Astrocyte (in vitro differentiated cells and primary cell): ENCODE measurements at places on chromosomes 12 and 14. TPM values are rescaled to one million over a fixed set of nuclear protein-coding genes. Genes with fewer than 3 reads are reported as not detected.
A peak's percentile ranks its signal among the peaks of the same experiment; 100 is the strongest.

Gene BCL11B
- 1.1 and 2.0 TPM in 2 replicates for total RNA-seq

Gene ASB2
- 0.25 TPM in 1 of 2 replicates, not detected in the other for total RNA-seq

Gene SCNN1A
- 0.94 and 1.3 TPM in 2 replicates for total RNA-seq

Gene FLRT2
- 171 and 227 TPM in 2 replicates for total RNA-seq

Gene HVCN1
- total RNA-seq: 0.94 and 1.0 TPM in 2 replicates

Gene OTOGL
- 0.16 and 0.53 TPM in 2 replicates for total RNA-seq

Gene TAS2R50
- total RNA-seq: 0.60 and 1.2 TPM in 2 replicates

Gene KLRB1
- not detected in 2 replicates for total RNA-seq

Gene MLXIP
- total RNA-seq: 62.5 and 73.4 TPM in 2 replicates

Gene KRT7
- total RNA-seq: 97.6 and 149 TPM in 2 replicates

Gene CHST11
- 30.0 and 30.2 TPM in 2 replicates for total RNA-seq

Gene NID2
- total RNA-seq: 11.4 and 22.3 TPM in 2 replicates

DNA sequence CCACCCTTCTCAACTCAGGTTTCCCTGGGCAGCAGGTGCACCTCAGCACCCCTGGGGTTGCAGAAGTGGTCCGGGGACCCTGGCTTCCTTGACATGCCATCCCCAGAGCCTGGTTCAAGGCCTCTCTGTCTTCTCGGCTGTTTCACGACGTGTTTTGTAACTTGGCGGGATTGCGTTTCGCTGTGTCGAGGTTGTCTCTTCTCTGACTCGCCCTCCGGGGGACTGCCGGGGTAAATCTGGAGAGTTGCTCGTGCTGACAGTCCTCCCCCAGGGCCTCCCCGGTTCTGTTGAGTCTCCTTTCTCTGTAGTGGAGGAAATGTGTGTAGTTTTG, 25.6 kb downstream of the MEG3 start:
- DNase-seq: no peak

- no peak for DNase-seq
Observed at GRCh38 chr12:128684352-128684751, 139.4 kb downstream of the SLC15A4 start.

GRCh38 chr14:100031506-100032281, 33.5 kb upstream of the EVL start:
- peak; percentile 98 for DNase-seq

- DNase-seq: peak; percentile 62
Observed at GRCh38 chr14:49586673-49587460, 687 bp upstream of the RPS29 start.

- DNase-seq: no peak
Observed at GRCh38 chr12:20885116-20885515, 74.6 kb downstream of the SLCO1B3 start.

DNA sequence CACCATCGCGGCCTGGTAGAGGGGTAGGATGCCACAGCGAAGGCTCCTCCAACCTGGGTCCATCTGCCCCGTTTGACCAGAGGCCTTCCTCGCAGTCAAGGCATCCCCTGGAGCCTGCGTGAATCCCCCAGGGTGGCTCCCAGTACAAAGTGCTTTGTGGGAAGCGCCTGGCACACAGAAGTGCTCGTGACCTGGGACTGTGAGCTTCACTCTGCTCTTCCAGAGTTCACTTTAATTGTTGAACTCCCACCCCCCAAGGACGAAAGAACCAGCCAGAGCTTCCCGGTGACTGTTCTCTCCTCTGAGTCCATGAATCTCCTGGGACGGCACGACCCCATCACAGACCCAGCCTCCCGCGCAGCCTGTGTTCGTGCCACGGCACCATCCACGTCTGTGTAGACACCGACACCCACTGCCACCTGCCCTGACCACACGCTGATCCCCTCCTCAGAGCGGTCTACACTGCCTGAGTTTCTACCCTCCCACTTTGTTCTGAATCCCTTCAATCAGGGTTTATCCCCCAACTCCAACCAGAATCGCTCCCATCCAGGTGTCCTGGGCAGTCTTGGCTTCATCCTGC, 15.9 kb downstream of the P2RX2 start:
- DNase-seq: no peak

- no peak for DNase-seq
Observed at GRCh38 chr12:124995200-124995961, 1.9 kb downstream of the BRI3BP start.

DNA sequence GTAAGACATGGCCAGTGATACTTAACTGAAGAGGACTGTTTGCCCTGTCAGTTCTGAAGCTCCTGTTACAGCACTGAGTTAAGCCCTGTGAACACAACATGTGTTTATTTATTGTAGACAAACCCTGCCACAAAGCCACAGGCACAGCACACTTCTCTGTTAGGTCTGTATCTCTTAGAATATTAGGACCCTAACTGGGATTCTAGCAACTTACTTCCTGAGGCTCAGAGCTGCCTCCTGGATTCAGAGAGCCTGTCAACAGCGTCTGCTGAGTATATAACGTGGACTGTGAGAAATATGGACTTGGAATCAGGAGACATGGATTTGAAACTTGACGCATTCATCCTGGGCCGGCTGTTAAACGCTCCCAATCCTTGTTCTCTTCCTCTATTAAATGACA, 135.0 kb upstream of the HIF1A start:
- DNase-seq: no peak

GRCh38 chr12:32548691-32549281, 130.3 kb upstream of the DNM1L start:
- DNase-seq: peak; percentile 93

DNA sequence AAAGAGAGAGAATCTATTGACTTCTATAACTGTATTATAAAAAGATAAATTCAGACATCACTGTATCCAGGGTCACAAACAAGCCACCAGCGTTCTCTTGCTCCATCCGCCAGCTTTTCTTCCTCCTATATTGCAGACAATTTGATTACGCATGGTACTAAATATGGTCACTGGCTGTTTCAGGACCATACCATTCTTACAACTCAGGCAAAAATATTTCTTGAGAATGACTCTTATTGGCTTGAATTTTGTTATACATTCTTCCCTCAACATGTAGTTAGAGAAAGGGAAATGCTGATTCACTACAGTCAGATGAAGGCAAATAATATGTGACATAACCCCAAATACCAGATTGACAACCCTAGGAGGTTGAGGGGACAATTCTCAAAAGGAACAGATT, 101.3 kb downstream of the SLC6A15 start:
- DNase-seq: peak; percentile 30

DNA sequence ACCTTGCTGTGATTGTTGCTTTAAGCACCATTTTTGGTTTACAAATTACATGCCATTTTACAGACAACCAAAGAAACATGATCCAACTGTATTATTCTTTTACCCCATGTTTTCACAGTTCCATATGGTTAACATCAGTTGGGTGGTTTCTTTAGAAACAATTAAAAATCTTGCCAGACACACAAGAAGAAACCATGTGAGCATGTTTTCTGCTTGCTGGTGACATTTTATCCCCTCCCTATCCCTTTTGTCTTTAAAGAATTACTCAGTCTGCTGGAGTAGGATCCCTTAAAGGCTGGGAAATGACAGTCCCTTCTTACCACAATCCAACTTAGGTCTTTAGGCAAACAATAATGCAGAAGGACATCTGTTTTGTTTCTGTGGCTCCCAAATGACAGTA, 121.8 kb upstream of the PLXNC1 start:
- DNase-seq: no peak

DNA sequence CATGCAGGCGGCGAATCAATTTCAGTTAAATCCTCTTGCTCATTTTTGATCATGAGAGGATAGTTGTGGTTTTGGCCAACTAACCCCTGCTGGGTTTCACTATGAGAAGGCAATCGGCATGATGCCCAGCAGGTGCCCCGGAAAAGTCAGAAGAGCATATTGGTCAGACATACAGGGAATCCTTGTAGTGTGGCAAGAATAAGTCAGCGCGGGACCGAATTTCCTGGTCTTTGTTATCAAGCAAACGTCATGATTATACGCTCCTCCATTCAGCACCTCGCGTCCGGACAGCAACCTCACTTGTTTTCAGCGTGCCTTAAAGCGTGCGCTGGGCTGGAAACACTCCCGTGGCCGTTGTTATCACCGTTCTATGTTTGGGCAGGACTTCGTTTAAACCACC, 1.8 kb downstream of the TBC1D30 start:
- peak; percentile 44 for DNase-seq

DNA sequence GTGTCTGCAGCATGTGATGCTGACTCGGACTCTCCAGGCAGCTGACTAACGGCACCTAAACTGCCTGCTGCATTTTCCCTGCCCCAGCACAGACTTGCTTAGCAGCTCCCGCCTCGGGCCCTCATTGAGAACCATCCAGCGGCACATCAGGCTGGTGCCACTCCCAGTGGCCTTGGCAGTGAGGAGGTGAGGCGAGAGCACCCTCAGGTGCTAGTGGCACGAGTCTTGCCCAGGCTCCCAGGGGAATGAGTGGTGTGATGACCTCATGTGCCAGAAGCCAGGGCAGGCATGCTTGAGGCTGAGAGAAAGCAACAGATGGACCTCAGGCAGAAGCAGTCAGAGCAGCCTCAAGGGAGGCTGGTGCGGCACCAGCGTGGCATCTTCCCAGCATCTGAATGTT, 60.2 kb downstream of the PRKCH start:
- DNase-seq: no peak

DNA sequence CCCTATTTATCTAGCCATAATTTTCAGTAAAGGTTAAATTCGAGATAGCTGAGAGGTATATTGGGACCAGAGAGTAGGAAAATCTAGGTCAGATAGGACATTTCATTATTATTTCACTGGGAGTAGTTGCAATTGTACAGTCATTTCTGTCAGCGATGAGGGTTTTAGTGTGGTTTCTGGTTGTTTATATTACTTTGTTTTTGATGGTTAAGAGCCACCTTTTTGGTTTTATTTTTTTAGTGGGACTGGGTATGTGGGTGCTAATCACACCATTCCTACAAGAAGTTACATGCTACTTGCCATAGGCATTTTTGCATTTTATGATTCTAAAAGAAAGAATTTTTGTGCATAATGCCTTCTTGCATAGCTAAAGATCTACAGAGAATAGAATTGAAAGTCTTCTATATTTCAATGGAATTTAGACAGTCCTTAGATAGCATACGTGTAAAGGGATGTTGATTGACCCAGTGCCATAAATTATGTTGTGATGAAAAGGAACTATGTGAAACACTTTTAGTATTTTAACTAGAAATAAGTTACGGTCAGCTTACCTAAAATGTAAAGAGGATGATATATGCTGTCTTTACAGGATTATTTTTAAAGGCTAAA, 85.2 kb downstream of the KTN1 start:
- DNase-seq: peak; percentile 63

DNA sequence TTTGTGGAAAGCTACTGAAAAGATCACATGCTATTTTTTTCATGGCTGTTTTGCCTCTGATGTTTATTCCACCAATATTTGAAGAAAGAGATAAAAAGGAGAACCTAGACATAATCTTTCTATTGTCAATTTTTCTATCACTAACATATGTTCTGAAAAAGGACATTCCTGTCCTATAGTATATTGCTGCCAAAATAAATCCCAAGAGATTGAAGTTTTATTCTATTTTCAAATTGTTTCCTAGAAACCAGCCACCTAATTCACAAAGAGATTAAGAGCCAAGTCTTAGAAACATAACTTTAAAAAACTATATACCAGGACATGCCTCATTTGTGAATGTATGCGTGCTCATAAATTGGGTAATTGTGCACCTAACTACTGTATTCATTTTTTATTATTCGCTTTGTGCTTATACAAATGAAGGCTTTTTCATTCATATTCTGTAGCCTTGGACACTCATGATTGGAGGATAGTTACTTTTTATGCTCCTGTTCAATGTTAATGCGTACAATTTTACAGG, 200.7 kb downstream of the FUT8 start:
- no peak for DNase-seq

DNA sequence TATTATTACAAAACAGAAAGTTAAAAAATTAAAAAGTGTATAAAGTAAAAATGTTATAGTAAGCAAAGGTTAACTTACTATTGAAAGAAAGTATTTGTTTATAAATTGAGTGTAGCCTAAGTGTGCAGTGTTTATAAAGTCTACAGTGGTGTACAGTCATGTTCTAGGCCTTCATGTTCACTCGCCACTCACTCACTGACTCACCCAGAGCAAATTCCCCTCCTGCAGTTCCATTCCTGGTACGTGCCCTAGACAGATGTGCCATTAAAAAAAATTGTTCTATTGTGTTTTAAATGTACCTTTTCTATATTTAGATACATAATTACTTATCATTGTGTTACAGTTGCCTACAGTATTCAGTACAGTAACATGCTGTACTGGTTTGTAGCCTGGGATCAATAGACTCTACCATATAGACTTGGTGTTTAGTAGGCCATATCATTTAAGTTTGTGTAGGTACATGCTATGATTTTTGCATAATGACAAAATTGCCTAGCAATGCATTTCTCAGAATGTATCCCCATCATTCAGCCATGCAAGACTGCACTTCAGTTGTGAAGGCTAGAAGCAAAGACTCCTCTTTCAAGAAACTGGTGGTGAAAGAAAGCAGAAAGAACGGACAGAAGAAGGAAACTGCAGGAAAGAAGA, 100.6 kb downstream of the DACT1 start:
- DNase-seq: peak; percentile 94

- DNase-seq: peak; percentile 48
Observed at GRCh38 chr12:113198296-113198695, 12.8 kb downstream of the RITA1 start.

- peak; percentile 80 for DNase-seq
Observed at GRCh38 chr12:42798811-42799438, 209.4 kb upstream of the PRICKLE1 start.

GRCh38 chr12:82745063-82745674, 58.5 kb downstream of the TMTC2 start:
- DNase-seq: no peak

GRCh38 chr12:14920475-14921126, 17.7 kb downstream of the ERP27 start:
- DNase-seq: no peak

- DNase-seq: no peak
Observed at GRCh38 chr14:102450206-102451063, 59.1 kb downstream of the ANKRD9 start.

DNA sequence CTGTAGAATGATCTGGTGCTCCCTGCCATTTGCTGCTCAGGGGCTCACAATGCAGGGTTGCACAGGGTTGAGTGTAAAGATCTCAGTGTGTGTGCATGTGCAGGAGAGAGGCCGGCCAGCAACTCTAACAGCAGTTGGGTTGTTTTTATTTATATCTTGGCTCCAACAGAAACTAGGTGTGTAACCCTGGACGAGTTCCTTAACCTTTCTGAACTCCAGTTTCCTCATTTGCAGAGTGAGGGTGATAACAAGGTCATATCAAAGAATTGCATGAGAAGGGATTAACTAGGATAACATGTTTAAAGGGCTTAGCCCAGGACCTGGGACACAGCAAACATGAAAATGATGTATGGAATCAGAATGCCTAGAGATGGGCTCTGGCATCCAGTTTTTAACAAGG, 14.8 kb upstream of the JDP2 start:
- no peak for DNase-seq
